Left renal pelvis (tissue), 4 donors: ENCODE measurements at places on chromosomes 16 and 17. TPM values are rescaled to one million over a fixed set of nuclear protein-coding genes. Genes with fewer than 3 reads are reported as not detected.

DNA sequence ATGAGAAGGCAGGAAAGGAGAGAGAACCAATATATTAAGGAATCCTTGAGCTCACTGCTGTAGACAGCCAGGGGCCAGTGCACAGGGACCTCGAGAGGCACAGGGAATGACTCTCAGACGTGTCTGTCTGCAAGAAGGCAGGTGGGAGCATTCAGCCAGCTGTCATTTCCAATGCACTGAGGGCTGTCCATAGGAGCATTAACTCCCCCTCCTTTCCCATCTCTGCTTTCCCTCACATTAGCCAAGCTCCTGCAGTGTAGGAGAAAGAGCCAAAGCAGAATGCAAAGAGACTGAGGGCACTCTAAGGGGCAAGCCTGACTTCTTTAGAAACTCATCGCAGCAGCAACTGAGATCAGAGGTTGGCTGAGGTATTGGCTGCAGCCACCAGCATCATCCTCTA is 218.3 kb downstream of the CDH13 start:
- DNase-seq, result peak; percentile 33

DNA sequence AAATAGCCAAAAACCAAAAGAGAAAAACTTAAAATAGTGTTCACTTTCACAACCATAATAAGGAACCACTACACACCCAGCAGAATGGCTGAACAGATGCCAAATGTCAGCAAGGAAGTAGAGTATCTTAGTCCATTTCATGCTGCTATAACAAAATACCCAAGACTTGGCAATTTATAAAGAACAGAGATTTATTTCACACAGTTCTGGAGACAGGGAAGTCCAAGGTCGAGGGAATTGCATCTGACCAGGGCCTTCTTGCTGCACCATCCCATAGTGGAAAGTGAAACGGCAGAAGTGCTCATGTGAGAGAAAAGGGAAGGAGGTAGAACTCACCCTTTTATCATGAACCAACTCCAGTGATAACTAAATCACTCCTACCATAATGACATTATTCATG is 33.8 kb upstream of the CCL22 start:
- no peak for DNase-seq

DNA sequence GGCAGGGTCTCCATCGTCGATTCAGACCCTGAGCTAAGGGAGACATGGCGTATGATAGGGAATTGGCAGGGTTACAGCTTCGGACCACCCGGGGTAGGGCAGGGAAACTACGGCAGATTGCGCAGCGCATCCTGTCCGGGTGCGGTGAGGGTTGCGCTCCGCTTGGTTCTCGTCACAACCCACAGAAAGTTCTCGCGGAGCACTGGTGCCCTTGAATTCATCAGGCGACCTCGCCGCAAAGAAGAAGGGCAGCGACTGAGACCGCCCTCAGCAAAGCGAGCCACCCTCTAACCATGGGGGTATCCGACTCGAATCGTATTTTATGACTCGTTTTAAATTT is 1.2 kb downstream of the HS3ST3B1 start:
- DNase-seq, result no peak

- DNase-seq, result no peak
These were observed 5.5 kb upstream of the SLC7A5 start for GRCh38 chr16:87874639-87875427.

- no peak for DNase-seq
These were observed 151.1 kb downstream of the ITFG1 start for GRCh38 chr16:47309581-47310312.

DNA sequence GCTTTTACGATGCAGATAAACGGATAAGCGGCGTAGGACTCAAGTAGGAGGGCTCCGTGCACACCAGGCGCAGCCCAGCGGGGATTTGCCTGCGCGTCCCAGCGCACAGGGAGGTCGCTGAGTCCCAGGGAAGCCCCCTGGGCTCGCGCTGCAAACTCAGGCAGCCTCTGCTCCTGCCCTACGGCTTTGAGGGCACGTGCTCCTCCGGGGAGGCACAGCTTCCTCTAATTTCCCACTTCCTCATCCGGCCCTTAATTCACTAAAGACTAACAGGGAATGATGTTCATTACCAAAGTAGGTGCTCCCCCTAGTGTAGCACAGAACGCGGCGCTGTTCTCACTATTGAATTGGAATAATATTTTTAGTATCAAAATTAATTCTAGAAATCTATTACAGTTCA is 825.4 kb downstream of the KCNJ18 start:
- no peak for DNase-seq

GRCh38 chr17:75074532-75074931 is 13.2 kb upstream of the SLC16A5 start:
- no peak for DNase-seq

GRCh38 chr16:11677959-11678881 is 10.0 kb downstream of the SNN start:
- no peak for DNase-seq

Gene KRTAP9-4
- polyA plus RNA-seq, result not detected

Gene VAMP2
- 108 TPM for polyA plus RNA-seq
